ENCODE measurements at places on chromosomes 2 and 18.

DNA sequence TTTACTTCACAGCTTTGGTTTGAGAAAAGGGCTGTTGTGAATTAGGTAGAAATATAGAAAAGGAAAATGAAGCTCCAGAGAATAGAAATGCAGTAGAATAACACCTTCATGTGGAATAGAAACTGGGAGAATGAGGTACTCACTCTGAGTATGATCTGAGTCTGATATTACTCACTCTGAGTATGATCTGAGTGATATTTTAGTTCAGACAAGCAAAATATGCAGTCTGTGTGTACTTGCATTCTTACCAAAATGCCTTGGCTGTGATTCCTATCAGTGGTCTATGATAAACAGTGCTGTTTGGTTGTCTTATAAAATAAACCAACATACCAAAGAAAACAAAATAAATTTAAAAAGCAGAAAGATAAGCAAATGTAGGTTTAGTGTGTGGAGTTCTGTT is 487.6 kb downstream of the THSD7B start:
- peak; percentile 69 for DNase-seq

DNA sequence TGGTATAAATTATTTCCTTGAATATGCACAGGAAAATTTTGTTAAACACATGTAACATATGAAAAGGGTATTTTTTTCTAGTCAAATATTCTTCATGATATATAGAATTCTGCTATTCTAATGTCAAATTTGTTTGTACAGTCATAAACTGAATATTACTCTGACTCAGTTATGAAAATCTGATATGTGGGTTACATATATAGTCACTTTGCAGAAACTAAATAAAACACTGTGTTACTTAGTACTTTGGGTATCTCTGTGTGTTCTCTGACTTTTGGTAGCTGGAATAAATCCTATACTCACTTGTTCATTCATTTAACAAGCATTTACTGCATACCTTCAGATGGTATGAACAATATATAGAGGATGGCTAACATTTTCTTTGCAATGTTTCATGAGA is 159.4 kb downstream of the TTC27 start:
- DNase-seq = no peak

GRCh38 chr2:69483024-69483423 is 45.8 kb upstream of the NFU1 start:
- no peak for DNase-seq

- DNase-seq = peak; percentile 7
These were observed 9.9 kb downstream of the CNTNAP5 start for GRCh38 chr2:124035001-124035400.

- DNase-seq = no peak
These were observed 10.1 kb upstream of the ROCK2 start for GRCh38 chr2:11354363-11355154.
